ENCODE measurements at places on chromosomes 1 and 21.
A peak's percentile ranks its signal among the peaks of the same experiment; 100 is the strongest.

DNA sequence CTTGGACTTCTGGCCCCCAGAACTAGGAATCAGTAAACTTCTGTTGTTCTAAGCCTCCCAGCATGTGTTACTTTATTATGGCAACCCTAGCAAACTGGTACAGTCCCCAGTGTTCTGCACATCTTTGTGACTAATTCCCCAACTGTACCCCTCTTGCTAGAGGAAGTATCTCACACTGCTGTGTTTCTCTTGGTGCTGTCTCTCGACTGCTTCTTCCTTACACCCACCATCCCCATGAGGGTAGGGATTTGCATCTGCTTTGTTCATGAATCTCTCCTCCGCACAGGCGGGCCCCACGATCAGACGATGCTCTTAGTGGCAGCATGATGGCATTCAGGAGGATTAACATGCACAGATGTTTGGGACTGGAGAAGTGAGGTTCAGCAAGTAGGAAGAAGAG is 46.7 kb downstream of the CLIC6 start:
- no peak for DNase-seq

DNA sequence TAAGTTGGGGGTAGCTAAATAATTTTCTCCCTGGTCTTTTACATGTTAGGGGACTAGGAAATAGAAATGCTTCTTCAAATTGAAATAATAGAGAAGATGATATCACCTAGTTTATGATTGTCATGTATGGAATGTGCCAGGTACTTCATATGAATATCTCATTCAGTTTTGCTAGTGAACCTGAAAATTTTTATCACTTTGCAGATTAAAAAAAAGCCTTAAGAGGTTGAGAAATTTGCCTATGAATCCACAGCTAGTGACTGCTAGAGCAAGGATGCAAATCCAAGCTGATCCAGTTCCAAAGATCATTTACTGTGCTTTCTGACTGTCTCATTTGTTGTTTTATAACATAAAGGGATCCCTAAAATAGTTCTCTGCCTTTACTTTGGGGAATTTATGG is 24.7 kb downstream of the RNF2 start:
- no peak for DNase-seq

DNA sequence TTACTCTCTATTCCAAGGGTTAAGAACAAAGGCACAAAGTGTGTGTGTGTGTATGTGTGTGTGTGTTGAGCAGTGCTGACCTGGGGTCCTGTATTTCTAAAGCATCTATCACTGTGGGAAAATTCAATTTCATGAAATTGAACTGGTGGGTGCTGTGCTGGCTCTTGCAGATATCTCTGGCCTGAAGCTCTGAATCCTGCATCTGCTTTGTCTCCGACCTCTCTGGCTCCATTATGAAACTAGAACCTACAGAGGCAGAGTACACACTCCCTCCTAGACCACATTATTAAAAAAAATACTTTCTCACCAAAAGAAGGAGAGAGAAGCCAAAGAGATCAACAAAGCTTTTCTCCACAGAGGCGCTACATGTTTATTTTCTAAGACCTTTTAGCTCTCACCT is 88.4 kb upstream of the PDE4B start:
- no peak for DNase-seq

GRCh38 chr1:21517161-21517589 is 8.0 kb downstream of the ALPL start:
- DNase-seq: no peak

DNA sequence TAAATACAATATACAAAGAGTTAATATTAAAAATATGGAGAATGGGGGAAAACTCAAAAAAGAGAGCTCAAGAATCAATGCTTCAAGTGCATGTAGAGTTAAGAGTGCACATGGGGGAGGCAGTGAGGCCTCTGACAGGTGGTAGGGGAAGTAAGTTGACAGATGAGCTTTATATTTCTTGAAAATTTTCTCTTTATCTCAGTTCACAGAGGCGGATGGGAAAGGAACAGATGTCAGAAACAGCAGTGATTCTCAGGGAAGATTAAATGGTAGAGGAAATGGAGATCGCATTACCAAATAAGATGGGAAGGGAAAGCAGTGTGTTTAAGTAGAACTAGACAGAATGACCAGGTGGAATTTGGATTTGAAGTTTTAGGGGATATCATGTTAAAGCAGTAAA is 200.1 kb upstream of the C1orf105 start:
- no peak for DNase-seq

DNA sequence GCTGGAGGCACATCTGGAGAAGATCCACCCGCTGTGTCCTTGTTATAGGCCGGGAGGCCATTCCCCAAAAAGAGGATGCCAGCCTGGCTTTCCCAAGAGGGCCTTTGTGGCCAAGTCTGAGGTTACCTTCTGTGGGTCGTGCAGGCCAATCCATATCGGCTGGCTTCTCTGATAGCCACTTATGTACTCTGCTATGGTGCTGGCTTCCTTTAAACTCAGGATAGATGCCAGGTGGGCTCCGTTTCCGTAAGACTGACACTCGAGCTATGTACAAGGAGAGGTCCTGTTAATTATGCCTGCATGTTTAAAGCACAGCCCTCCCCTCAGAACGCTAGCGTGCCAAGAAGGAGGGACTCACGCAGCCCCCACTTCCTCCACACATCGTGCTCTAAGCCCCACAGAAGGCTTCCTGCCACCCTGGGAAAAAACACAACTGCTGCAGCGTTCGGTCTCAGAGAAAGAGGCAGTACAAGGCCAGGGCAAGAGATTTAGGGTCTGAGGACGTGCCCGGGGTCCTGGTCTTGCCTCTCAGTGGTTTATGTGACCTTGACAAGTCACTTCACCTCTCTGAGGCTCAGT is 11.6 kb downstream of the REG4 start:
- no peak for DNase-seq

DNA sequence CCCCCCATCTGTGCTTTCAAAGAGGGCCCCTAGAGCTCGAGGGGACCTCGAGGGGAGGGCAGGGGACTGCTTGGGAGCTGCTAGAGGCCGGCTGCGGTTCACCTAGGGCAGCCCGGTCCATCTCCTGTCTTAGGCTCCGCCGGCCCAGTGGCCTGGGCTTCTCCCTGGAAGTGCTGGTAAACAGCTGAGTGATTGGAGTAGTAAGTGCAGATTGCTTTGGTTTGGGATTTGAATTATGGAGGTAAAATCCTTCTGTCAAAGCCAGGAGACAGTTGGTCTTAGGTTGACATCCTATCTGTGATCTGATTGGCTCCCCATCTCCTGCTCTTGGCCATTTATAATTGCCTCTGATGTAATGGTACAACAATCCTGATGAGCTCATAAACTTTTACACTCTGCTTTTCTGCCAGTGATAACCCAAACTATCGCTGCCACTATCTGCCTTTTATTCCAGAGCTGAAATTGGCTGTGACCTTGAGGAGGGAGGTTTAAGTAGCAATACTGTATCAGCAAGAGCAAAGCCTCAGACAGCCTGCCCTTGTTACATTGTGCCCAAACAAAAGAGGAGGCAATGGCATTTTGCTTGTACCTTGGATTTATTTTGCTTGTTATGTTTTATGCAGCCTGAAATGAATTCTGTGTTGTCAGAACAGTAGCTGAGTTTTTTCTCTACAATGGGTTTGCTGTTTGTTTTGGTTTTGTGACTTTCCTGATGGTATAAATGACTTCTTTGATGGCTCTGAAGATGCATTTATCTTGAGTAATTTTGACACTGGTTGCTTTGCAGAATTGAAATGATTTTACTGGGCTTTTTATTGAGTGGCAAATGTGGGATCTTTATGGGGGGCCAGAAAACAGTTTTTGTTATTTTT is 2.4 kb downstream of the ARID1A start:
- peak; percentile 47 for DNase-seq

GRCh38 chr1:151847867-151848596 is 5.5 kb downstream of the THEM5 start:
- DNase-seq: no peak

- no peak for DNase-seq
Observed at GRCh38 chr1:115069659-115070308, 19.5 kb downstream of the TSPAN2 start.

DNA sequence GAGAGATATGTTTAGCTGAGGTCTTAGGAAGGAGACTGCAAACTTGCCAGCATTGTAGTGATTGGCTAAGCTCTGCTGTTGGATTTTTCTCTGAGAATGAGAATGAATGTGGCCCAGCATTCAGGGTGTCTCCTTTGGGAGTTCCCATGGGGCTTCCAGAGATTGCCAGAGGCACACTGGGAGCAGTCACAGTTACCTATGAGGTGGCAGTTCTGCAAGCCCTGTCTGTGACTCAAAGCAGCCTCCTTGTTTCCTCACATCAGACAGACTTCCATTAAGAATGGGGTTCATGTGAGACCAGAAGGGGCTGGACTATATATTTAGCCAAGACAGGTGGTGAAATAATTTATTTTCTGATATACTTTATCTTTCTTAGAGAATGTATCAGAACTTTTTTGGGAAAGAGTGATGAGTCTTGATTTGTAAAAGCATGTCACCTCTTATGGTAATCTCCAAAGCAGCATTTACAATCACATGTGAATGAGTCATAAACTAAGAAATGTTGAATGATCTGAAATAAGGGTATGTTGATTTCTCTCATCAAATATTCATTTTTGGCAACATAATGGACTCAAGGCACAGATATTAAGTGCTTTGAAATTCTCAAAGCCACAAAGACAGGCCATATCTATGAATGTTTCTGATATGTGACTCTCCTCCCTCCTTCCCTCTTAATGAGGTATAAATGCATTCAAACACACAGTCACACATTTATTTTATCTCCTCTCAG is 9.5 kb upstream of the SLC19A2 start:
- DNase-seq: no peak

DNA sequence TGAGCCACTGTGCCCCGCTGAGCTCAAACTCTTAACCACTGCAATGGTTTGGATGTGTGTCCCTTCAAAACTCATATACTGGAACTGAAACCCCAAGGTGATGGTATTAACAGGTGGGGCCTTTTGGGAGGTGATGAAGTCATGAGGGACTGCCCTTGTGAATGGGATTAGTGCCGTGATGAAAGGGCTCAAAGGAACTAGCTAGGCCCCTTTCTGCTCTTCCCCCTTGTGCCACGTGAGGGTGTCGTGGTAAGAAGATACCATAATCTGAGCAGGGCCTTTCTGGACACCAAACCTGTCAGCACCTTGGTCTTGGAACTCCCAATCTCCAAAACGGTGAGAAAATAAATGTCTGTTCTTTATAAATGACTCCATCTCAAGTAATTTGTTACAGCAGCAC is 45.5 kb upstream of the SPOCD1 start:
- no peak for DNase-seq

DNA sequence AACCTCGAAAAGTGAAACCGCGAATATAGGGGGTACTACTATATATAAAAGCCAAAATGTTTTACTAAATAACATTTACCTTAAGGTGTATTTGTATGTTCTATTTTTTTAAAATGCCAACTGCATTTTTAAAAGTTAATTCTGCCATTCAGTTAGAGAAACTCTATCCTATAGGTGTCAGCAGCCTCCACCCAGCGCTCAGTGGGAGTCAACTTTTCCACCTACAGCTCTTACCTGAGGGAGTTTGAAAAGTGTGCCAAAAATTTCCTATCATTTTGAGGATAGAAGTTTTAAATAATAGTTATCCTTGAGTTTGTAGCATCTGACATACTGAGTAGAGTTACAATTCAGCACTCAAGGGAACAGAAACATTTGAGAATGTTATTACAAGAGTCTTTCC is 6.1 kb upstream of the HP1BP3 start:
- DNase-seq: no peak

DNA sequence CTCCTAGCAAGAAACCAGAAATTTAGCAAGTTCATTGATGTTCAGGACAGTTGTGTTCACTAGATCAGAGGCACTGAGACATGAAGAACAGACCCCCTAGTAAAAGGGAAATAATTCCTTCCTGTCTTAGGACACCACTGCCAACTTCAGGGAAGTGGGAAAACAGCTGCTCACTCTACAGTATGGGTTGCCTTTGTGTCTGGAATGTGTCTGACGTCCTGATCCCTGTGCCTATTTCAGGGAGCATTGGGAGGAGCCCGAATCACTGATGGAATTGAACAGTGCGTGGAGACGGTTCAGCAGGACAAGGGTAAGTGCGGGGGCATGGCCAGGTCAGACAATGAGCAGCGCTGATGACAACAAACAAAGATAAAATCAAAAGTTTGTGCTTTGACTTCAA is 21.0 kb downstream of the S100A11 start:
- DNase-seq: no peak

GRCh38 chr1:151783796-151784195 is 6.5 kb downstream of the TDRKH start:
- no peak for DNase-seq

DNA sequence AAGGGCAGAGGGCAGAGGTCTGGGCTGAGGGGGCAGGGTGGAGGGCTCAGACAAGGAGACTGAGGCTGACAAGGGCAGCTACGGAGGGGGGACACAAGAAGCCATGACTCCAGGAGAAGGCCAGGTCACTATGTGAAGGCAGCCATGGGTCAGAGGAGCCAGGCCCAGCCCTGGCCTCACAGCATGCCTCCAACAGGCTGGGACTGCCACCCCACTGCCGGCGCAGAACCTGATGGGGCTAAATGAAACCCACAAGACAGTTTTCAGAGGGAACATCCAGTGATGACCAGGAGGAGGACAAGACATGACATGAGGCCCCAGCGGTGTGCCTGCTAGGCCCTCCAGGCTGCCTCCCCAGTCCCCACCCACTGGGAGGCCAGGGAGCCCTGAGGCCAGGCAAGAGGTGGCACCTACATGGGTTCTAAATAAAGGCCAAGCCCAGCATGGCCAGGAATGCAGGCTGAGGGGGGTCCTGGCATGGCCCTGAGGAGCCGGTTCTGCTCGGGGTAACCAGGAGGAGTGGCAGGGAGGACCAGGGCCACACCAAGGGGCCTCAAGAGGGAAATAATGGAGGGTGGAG is 27.3 kb upstream of the LSS start:
- no peak for DNase-seq

GRCh38 chr1:35452106-35452774 is 105.0 kb downstream of the KIAA0319L start:
- peak; percentile 72 for DNase-seq

DNA sequence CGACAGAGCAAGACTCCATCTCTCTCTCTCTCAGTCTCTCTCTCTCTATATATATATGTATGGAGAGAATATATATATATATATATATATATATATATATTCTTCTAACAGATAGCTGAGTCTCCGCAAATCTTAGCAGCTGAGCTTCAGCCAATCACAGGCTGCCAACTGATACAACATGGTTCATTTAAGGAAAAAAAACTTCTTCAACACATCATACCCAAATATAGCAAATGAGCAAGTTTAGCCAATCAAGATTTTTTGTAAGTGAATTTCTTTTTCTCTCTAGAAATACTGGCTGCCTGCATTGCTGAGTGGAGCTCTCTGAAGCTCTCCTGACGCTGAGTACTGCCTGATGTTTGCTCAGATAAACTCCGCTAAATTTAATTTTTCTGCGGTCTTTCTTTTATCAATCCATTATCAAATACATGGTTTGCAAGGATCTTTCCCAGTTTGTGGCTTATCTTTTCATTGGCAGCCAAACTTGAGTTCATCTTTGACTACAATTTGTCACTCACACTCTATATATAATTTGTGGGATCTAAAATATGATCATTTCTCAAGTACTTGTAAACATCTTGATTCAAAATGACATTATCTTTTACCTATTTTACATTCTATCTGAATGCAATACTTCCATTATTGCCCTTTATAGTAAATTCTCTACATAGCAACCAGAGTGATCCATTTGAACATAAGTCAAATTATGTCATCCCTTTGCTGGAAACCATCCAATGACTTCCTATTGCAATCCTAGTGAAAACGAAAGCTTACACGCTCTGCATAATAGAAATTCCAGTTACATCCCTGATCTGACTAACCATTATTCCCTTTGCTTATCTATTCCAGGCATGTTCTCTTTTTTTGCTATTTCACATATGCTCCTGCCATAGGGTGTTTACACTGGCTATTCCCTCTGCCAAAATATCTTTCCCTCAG is 2131.7 kb downstream of the MRPL39 start:
- DNase-seq: no peak

Data from left ventricle myocardium superior (tissue), 1 donor.